ENCODE measurements at places on chromosomes 6 and 20. TPM values are rescaled to one million over a fixed set of nuclear protein-coding genes. Genes with fewer than 3 reads are reported as not detected.
A peak's percentile ranks its signal among the peaks of the same experiment; 100 is the strongest.

The GSTA3 gene
- polyA plus RNA-seq = not detected

The CCM2L gene
- not detected for polyA plus RNA-seq

The RNF114 gene
- 70.2 TPM for polyA plus RNA-seq

The C6orf118 gene
- polyA plus RNA-seq = not detected

The TMEM74B gene
- not detected for polyA plus RNA-seq

The FOXS1 gene
- not detected for polyA plus RNA-seq

The TP53RK gene
- 9.2 TPM for polyA plus RNA-seq

The DTNBP1 gene
- polyA plus RNA-seq = 13.6 TPM

The TTLL9 gene
- polyA plus RNA-seq = 0.05 TPM

The HSP90AB1 gene
- 1,146 TPM for polyA plus RNA-seq

DNA sequence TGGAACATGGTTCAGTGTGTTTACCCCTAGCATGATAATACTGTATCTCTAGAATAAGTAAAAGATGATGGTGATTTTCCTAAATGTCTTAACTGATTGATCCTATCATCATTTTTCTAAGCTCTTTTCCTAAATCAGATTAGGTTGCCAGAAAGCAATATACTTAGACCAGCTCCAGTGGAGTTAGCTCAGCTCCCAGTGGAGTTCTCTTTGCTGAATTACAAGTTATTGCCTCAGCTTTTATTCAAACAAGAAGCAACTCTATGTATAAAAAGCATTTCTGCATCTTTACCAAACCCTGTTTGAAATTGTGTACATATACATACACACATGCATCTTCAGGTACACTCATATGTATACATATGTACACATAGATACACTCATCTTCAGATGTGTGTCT lies 44.9 kb downstream of the SNX9 start:
- DNase-seq = peak; percentile 60

- no peak for DNase-seq
Observed at GRCh38 chr6:76770281-76770680, 693.0 kb downstream of the HTR1B start.

DNA sequence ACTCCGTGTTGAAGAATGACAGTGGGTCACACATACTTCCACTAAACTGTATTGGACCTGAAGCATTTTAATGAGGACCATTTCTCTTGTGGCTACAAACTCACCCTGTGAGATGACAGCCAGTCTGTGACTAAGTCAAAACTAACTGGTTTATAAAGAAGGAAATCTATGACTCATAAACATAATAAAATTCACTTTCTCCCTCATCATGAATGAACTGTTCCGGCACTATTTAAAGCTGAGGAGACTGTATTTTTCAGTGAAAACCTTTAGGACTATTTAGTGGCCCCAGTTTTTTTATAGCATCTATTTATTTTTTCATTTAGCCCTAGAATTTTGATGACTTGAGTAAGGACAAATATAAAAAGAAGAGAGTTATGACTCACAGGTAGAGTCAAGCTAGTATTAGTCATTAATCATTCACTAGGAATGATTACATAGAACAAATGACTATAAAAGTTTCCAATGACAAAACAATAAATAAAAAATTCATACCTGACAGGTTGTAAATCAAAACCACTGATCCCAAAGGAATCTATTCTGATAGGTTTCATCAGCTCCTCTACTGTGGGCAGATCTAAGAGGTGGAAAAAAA lies 34.2 kb downstream of the CEP162 start:
- DNase-seq = peak; percentile 56

DNA sequence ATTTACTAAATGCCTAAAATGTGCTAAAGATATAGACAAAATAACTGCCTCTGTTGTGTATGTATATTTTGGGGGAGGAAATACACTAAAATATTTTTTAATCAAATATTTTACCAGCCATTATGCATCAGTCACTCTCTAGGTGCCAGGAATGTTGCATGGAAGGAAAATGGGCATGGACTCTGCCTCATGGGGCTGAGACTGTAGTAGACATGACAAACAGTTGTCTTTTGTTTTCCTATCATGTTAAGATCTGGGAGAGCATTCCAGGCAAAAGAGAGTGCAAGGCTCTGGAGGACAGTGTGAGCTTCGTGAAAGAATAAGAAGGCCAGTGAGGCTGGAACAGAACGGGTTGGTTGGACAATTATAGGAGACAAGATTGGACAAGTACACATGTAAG lies 26.5 kb downstream of the HLA-DOB start:
- DNase-seq = no peak

- DNase-seq = no peak
Observed at GRCh38 chr6:156434795-156435190, 342.4 kb upstream of the ARID1B start.

DNA sequence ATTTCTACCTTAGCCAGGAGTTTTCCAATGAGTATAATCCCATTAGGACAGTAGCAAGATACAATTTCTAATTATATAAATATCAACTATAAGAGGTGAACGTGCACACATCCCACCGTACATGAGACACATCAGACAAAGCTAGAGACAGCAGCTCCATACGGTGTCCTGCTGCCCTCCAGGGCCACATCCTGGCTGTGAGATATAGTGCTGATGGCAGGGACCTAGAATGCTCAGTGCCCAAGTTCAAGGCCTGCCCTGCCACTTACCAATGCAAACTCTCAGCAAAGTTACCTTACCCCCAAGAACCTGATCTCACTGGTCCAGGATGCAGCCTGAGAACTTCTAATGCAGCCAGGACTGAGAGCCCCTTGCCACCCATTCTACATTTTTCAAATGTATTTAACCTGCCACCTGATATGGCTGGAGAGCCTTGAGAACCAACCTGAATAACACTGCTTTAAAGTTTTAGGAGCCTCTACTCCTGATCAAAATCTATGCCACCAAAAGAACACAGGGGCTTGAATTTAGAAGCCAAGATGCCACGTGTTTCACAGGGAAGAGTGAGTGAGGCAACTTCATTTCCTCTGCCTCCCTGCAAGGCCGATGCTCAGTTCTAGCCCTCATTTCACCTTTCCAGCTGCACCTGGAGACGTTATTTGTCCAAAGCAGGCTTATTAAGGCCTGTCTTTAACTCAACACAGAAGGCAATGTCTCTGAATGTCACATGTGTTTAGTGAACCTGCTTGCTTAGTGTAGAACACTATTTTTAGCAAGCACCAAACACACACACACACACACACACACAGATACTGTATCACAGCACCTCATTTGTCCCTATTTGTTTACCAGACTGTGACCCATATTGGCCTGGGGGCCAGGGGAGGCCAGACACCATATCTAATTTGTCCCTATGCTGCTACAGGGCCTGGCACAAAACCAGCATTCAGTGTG lies 6.1 kb downstream of the NFATC2 start:
- no peak for DNase-seq

GRCh38 chr6:94478133-94479005 lies 1059.0 kb upstream of the EPHA7 start:
- no peak for DNase-seq

GRCh38 chr6:5012519-5012918 lies 8.7 kb upstream of the RPP40 start:
- DNase-seq = peak; percentile 21

DNA sequence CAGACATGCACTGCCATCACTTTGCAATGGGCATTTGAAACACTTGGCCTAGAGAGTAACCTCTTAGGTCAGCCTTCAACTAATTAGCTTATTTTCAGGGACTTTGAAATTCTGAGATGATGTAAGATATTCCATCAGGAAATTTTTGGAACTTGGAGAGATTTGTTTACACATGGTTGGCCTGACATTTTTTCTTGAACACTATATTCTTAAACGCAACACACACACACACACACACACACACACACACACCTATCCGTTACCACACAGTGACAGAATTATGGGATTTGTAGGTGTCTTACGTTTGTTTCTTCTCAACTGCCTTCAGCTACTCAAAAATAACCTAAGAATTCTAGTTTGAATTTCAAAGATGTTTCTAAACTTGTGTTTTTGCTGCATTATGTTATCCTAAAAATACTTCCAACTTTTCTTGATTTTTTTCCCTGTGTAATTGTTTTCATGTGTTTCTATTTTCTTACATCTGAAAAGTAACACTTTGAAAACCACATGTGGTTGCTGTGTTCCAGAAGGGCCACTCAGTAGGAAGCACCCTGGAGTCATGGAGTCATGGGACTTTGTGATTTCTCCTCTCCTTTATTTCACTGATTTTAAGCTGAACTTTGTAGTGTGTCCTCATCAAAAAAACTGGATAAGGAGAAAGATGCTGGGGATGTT lies 31.9 kb downstream of the MARCKS start:
- no peak for DNase-seq

- no peak for DNase-seq
Observed at GRCh38 chr20:24109008-24109407, 120.4 kb upstream of the GGTLC1 start.

DNA sequence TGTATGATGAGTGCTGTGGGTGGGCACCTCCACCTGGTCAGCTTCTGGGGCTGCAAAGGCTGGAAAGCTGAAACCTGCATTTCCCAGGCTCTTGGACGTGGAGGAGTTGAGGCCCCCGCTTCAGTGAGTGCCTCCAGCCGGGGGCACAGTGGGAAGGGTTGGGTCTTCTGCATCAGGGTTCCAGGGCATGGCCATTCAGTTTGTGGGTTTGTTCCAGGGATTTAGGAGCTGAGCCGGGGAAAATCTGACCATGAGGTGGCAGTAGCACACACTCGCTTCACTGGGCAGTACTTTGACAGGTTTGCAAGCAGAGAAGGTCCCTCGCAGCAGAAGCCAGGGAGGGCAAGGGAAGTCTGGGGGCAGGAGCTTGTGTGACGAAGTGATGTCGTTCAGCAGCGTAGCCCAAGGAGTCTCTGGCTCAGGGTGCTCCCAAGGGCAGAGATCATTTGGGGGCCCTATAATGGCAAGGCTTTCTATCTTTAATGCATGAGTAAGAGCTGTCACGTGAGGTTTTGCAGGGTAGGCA lies 69.5 kb upstream of the SULF2 start:
- peak; percentile 56 for DNase-seq

All from fibroblast of lung (primary cell).